ENCODE measurements at places on chromosomes 6 and 20. TPM values are rescaled to one million over a fixed set of nuclear protein-coding genes. Genes with fewer than 3 reads are reported as not detected.

DNA sequence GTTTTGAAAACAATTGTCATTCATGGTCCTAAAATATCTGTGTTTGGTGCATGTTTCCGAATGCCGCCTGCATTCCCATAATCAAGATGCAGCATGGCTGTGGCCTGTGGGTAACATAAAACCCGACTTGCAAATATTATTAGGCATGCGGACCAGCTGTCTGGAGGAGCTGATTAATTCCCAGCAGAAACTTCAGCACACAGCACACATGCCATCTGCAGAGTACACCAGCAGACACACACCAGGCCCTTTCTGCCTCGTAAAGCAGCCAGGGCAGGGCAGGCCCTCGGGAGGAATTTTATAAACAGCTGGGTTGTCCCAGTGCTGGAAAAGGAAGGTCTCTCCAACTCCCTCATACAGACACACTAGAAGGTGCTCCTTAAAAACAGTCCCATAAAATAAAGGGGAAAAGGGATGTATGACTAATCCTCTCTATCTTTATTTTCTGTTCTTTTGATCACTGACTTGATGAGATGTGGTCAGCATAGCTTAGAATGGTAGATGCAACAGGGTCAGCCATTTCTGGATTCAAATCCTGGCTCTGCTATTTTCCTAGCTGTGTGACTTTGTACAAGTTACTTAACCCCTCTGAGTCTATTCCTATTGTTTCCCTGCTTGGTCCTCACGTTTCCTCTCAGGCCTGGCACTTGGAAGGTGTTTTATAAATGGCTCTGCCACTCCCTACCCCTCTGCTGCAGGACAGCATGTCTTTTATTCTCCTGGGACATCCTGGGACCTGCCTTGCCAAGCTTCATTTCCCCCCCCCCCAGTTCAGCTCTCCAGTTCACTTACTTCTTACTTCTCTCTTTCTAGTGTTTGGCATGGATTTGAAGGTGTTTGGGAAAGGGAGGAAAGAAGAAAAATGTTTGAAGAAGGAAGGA is 85.9 kb upstream of the TRAF3IP2 start:
- peak overlapping the region; percentile 28 for H3K4me3 ChIP-seq
- H3K36me3 ChIP-seq: peaks cover 75% of the 10 kb centered on the region
- no peak overlapping the region for H3K27ac ChIP-seq
- peaks cover 9% of the 10 kb centered on the region for H3K4me1 ChIP-seq

DNA sequence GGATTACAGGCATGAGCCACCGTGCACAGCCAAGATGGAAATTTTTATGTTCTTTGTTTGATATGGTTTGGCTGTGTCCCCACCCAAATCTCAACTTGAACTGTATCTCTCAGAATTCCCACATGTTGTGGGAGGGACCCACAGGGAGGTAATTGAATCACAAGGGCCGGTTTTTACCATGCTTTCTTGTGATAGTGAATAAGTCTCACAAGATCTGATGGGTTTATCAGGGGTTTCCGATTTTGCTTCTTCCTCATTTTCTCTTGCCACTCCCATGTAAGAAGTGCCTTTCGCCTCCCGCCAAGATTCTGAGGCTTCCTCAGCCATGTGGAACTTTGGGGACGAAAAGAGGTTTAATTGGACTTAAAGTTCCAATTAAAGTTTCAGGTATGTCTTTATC is 14.6 kb downstream of the EEF1A1 start:
- H3K4me3 ChIP-seq: no peak overlapping the region
- H3K27me3 ChIP-seq: no peaks in the 10 kb centered on the region
- H3K4me1 ChIP-seq: no peaks in the 10 kb centered on the region
- no peak overlapping the region for H3K27ac ChIP-seq
- DNase-seq: no peak

- no peaks in the 10 kb centered on the region for H3K36me3 ChIP-seq
- peaks cover 2% of the 10 kb centered on the region for H3K27me3 ChIP-seq
- no peak overlapping the region for H3K4me3 ChIP-seq
- no peak for DNase-seq
- no peak overlapping the region for H3K27ac ChIP-seq
Observed at GRCh38 chr6:137358273-137358672, 135.9 kb downstream of the OLIG3 start.

DNA sequence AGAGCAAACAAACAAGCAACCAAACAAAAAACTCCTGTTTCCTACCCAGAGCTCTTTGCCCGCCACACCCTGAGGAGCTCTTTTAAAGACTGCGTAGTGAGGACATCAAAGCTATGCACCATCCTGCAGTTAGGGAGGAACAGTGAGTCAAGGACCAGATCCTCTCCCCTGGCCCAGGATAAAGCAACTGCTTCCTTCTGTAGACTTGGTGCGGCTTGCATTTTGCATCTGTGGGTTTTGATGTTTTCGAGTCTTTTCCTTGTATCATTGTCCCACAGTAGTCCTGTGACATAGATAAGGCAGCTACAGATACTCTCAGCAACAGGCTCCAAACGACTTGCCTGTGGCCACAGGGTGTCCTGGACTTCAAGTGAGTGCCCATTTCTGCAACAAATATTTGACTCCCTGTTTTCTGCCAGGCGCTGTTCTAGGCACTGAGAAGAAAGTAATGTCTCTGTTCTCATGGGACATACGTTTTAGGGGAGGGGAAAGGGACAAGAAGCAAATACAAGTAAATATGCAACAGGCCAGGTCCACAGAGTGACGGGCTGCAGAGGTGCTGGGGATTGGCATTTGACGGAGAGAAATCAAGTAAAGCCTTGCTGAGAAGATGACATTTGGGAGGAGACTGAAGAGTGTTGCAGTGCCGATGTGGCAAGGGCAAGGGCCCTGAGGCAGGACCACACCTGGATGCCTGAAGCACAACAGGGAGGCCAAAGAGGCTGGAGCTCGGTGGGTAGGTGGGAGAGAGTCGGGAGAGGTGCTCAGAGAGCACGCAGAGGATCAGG is 35.9 kb upstream of the MAP3K4 start:
- no peaks in the 10 kb centered on the region for H3K36me3 ChIP-seq
- no peak overlapping the region for H3K4me3 ChIP-seq

DNA sequence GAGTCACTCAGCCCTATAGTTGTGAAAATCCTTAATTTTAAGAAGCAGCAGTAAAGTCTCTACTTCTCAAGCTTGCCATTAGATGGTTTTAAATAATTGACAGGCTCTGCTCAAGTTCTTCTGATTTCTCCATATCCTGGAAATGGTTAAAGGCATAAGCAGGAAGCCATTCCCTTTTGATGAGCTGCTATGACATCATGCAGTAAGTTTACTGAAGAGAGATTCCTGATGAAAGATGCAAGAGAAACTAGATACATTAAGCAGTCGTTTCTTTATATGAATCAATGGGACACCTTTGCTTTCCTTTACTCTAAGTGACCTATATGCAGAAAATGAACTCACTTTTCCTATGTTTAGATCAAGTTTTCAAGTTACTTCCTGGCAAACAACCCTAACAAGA is 9.8 kb downstream of the POPDC3 start:
- DNase-seq: no peak
- H3K27ac ChIP-seq: no peak overlapping the region
- H3K36me3 ChIP-seq: no peaks in the 10 kb centered on the region
- no peak overlapping the region for H3K4me3 ChIP-seq

- H3K4me3 ChIP-seq: no peak overlapping the region
- H3K4me1 ChIP-seq: no peaks in the 10 kb centered on the region
- no peak overlapping the region for H3K27ac ChIP-seq
- H3K27me3 ChIP-seq: no peaks in the 10 kb centered on the region
Observed at GRCh38 chr6:71908162-71908765, 21.9 kb downstream of the RIMS1 start.

- H3K4me1 ChIP-seq: no peaks in the 10 kb centered on the region
- H3K27ac ChIP-seq: no peak overlapping the region
- no peaks in the 10 kb centered on the region for H3K36me3 ChIP-seq
- H3K4me3 ChIP-seq: no peak overlapping the region
Observed at GRCh38 chr6:21402368-21402767, 191.2 kb upstream of the SOX4 start.

DNA sequence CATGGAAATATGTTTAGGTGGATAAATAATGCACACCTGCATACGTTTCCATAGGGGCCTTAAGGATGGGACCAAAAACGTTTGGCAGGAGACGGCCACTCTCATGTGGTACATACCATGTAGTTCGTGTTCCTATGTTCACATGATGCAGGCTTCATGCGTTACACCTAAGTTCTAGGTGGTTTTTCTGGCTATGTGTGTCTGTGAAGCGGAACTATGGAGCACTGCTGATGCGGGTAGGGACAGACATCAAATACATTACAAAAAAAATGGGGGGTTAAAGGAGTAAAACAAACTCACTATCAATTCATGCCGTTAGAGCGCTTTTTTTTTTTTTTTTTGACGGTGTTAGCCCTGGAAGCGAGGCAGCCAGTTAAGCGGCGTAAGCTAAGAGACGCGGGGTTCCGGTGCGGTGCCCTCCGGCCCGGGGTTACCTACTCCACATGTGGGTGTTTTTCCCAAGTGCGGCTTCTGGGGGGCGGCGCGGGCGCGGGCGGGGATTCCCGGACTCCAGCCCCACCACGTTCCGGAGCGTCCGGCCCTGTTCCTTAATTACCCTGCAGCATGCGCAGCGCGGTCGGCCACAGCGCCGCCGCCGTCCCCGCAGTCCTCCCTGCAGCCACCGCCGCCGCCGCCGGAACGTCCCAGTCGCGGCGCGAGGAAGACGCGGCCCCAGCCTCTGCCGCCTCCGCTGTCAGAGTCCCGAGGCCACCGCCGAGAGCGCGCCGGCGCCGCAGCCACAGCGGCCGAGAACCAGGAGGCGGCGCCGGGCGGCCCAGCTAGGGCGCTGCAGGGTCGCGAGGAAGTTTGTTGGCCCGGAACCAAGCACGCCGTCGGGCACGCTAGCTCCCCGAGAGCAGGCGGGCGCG is 648 bp downstream of the COL19A1 start:
- peaks cover 7% of the 10 kb centered on the region for H3K4me1 ChIP-seq
- H3K27ac ChIP-seq: no peak overlapping the region
- peaks cover 6% of the 10 kb centered on the region for H3K27me3 ChIP-seq
- peak overlapping the region; percentile 86 for H3K4me3 ChIP-seq
- no peaks in the 10 kb centered on the region for H3K36me3 ChIP-seq
- peak; percentile 74 for DNase-seq

GRCh38 chr6:15948930-15949900 is 179.7 kb upstream of the MYLIP start:
- H3K4me3 ChIP-seq: no peak overlapping the region
- H3K27ac ChIP-seq: no peak overlapping the region

DNA sequence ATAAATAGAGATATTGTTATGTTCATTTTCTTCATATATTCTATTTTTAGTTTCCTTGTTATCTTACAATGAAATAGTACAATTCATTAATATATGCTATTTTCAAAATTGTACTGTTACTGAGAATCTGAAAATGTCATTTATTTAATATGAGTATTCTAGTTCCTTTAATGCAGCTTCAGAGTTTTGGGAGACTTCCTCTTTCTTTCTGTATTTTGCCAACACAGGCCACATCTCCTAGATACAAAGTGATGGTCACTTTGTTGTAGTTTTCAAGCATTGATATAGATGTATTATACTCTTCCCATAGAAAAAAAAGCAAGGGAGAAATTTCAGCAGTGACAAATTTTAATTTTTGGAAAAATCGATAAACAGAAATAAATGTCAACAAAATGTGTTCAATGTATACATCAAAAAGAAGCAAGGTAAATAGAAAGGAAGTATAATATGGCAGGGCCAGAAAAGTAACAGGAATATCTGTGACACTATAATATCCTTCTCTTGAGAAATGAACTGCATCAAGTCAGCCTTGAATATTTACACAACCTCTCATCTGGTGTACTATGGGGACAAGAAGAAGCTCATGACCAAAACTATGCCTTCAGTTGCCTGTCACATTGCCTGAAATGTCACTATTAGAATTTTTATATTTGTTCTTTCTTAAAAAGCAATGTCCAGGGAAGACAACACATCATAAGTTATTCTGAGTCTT is 396.0 kb downstream of the TBC1D32 start:
- no peaks in the 10 kb centered on the region for H3K4me1 ChIP-seq
- H3K27me3 ChIP-seq: no peaks in the 10 kb centered on the region
- no peak overlapping the region for H3K27ac ChIP-seq
- no peak for DNase-seq
- H3K36me3 ChIP-seq: no peaks in the 10 kb centered on the region

DNA sequence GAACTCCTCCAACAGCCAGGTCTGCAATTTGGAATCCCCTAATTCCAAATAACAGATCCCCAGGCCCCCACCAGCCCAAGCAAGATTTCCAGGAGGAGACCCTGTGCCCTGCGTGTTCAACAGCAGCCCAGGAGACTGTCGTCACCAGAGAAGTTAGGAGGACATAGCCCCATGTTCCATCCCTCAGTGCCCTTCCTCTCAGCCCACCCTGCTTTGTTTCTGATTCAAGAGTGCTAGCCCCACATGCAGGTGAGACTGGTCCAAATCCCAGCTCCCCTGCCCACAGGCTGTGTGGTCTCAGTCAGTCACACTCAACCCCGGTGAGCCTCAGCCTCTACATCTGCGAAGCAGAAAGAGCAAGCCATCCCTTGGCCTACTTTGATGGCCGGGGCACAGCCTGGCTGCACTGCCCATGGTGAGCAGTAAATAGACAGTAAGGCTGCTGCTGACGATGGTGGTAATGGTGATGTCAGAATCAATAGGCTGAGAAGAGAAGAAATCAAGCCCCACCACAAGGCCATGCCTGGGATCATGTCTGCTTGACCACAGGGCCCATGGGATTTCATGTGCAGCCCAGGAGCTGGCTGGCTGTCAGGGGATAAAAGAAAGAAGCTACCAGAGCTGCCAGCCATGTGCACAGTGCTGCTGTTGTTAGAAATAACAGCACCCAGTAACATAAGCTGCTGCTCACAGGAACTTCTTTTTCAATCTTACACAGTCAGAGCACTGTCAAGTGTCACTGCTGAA is 51.5 kb upstream of the NXT1 start:
- no peak overlapping the region for H3K27ac ChIP-seq
- H3K27me3 ChIP-seq: peaks cover 14% of the 10 kb centered on the region
- no peak overlapping the region for H3K4me3 ChIP-seq
- H3K36me3 ChIP-seq: peaks cover 7% of the 10 kb centered on the region
- no peak for DNase-seq

DNA sequence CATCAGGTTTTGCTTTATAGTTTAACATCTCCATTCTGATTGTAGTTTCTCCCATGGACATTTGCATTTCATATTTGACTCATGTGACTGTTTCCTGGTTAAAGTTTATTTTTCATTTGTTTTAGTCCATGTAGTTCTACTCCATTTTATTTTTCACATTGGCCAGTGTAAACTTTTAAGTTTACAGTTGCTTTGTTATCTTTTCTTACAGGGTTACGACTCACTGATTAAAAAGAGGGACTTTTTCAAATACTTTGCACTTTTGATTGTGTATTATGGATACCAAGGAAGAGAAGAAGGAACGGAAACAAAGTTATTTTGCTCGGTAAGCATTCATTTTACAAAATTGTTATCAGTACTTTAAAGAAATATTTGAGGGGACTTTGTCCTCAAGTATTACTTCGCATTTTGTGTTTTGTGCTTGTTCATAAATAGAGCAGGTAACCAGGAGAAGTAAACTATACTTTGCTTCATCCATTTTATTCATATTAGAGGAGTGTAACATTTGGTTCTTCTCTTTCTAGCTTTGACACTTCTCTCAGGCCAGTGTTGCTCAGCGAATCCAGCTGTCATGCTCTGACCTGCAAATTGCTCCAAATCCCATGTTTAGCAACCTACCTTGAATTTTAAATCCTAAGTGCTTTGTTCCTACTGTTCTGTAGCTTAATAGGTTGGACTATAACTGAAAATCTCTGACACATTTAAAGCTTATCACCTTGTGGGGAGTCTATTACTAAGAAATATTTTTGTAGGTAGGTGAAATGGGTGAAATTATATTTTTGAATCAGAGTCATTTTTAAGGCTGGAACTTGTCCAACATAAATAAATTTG is 24.5 kb downstream of the NCOA7 start:
- H3K4me3 ChIP-seq: no peak overlapping the region
- peaks cover 28% of the 10 kb centered on the region for H3K4me1 ChIP-seq
- peaks cover 3% of the 10 kb centered on the region for H3K27me3 ChIP-seq
- DNase-seq: no peak

Gene SH3BGRL2
- 7.0 TPM for total RNA-seq

Gene C20orf204
- 14.2 TPM for total RNA-seq

Gene PRND
- 371 TPM for total RNA-seq

Data from endothelial cell (in vitro differentiated cells).